ENCODE measurements at places on chromosomes 16 and 17.

DNA sequence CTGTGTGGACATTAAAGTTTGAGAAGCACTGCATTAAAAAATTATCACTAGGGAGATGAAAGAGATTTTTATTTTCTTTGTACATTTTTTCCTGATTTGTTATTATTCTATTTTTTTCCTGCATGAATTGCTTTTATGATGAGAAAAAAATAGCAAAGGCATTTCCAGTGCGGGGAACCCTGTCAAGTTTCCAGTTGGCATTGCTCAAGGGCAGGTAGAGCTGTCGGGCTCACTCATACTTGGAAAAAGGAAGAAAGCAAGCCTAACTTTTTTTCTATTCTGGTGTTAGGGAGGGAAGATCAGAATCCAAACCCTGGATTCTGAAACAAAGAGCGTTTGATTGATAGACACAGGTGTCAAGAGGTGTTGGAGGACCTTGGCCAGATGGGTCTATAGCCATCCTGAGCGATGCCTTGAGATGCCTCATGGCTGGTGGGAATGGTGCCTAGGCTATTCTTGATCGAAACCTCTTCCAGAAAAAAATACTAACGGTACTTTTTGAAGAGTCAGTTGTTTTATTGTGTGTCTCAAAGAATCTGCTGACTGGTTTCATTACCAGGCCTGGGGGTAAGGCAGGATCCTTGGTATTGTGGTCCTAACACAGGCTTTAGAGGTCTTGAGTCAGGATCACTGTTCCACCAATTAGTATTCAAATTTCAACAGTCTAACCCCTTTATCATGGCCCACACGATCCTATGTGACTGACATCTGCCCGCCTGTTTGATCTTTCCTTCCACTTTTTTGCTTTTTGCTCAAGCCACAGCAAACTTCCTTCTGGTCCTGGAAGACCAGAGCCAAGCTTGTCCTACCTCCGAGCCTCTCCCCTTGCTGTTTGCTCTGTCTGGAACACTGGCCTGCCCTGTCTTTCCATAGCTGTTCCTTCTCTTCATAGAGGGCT, 20.1 kb downstream of the SNX29 start:
- no peak for DNase-seq

- no peak for DNase-seq
Observed at GRCh38 chr17:72394531-72394930, 273.7 kb downstream of the SOX9 start.

DNA sequence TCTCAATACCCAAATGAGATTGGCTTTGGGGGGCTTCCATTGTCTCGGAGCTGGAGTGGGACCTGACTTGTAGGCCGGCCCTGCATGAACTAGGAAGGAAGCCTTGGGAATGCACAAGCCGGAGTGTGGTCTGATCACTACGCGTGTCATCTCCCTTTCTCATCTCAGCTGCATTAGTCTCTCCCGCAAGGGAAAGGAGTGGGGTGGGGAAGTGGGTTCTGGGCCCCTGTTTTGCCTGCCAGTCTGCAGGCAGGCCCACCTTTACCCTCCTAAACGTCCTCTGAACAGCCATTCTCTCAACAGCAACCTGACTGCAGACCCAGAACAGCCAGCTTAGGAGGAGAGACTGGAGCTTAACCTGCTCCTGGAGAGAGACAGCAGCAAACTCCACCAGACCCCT, 11.4 kb upstream of the DNAI2 start:
- no peak for DNase-seq

DNA sequence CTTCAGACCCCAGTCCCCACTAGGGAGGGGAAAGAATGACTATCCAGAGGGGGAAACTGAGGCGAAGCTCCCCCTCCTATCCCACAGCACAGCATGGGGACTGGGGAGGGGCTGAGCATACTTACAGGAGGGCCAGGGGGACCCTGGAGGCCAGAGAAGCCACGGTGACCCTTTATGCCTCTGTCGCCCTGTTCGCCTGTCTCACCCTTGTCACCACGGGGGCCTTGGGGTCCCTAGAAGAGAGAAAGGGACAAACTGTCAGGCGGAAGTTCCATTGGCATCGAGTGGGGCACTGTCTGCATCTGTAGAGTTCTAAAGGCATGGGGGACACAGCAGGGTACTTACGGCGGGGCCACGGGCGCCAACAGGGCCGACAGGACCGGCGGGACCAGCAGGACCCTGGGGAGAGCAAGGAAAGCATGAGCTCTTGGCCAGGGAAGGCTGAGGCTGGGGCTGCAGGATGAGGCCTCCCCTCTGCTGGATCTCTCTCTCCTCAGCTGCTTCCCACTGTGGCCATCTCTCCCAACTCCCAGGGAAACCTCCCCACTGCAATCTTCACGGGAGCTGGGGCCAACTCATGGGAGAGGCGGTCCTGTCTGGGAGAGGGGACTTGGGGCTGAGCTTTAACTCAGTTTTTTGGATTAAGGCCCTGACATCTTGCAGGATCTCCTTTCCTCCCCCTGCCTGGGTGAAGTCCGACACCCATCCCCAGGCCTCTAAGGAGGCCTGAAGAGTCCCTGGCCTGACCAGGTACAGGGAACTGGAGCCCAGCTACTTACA, 13.5 kb downstream of the COL1A1 start:
- no peak for DNase-seq

DNA sequence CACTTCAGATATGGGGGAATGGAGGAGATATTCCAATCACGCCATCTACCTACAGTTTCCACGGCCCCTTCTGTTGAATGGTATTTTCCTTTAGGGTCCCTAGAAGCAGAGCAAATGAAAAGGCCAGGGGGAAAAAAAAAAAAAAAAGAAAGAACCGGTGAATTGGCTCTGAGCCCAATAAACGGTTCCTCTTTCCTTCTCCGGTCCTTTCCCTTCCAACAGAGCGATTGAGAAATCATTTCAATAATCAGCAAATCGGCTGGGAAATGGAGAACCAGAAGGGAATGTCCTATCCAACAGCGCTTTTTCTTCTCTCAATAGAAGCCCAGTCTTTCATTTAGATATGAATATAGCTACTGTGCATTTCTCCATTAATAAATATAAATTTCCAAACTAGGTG, 26.8 kb upstream of the HOXB13 start:
- DNase-seq: no peak

GRCh38 chr16:79437764-79438751, 162.5 kb downstream of the MAF start:
- peak; percentile 31 for DNase-seq

DNA sequence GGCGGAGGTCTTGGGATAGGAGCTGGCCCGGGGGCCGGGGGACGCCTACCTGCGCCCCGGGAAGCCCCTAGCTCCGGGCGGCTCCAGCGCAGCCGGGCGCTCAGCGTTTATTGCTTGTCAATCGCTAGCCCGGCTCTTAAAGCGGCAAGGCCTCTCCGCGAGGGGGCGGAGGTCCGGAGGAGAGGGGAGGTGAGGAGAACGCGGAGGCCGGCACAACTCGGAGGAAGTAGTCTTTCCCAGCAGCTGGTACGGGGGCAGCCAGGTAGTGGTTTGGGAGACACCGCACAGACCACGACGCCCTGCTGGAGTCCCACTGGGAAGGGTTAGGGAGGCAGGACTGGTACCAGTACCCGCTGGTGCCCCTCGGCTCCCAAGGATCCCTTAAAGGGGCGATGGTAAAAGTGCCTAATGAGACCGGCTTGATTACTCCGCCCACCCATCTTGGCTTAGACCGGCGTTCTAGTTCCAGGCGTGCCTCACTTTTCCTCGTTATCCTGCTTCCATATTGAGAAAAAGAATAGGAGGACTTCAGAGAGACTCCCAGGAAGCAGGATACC, at the start of gene MPP2:
MPP2 (minus strand) TSS at position 112 of the 557 bp plus-strand sequence. CDS start 3,076 bp downstream, outside the sequence.
- peak; percentile 32 for DNase-seq

DNA sequence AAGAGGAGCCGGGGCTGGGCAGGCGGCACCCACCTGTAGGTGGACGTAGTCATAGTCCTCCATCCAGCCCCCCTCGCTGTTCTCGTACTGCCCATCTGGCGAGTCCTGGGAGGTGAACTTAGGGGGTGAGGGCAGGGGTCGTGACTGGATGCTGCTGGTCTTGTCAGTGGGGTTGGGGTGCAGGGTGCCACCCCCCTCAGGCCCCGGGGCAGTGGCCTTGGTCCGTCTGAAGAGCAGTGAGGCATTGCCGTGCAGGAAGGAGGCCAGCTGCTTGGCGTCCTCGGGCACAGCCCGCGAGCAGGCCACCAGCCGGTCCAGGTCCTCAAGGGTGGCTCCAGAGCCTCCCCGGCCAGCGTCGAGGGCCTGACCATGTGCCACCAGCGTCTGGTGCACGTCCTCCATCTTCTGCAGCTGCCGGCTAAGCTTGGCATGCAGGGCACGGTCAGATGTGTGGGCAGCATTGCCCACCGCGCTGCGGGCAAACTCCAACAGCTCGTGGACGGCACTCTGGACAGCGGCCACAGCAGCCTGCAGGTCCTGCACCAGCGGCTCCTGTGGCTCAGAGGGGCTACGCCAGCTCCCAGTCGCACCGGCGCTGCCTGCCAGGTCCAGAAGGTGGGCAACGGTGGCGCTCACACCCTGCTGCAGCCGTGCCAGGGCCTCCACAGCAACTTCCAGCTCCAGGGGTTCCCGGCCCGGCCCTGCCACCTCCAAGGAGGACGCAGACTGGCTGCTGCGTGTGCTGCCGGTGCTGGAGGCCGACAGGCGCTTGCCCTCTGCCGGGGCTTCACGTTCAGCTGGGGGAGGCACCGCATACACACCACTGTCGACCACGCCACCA, 16.3 kb downstream of the CTRB1 start:
- no peak for DNase-seq

- peak; percentile 31 for DNase-seq
Observed at GRCh38 chr16:77723108-77723514, 797 bp downstream of the NUDT7 start.

DNA sequence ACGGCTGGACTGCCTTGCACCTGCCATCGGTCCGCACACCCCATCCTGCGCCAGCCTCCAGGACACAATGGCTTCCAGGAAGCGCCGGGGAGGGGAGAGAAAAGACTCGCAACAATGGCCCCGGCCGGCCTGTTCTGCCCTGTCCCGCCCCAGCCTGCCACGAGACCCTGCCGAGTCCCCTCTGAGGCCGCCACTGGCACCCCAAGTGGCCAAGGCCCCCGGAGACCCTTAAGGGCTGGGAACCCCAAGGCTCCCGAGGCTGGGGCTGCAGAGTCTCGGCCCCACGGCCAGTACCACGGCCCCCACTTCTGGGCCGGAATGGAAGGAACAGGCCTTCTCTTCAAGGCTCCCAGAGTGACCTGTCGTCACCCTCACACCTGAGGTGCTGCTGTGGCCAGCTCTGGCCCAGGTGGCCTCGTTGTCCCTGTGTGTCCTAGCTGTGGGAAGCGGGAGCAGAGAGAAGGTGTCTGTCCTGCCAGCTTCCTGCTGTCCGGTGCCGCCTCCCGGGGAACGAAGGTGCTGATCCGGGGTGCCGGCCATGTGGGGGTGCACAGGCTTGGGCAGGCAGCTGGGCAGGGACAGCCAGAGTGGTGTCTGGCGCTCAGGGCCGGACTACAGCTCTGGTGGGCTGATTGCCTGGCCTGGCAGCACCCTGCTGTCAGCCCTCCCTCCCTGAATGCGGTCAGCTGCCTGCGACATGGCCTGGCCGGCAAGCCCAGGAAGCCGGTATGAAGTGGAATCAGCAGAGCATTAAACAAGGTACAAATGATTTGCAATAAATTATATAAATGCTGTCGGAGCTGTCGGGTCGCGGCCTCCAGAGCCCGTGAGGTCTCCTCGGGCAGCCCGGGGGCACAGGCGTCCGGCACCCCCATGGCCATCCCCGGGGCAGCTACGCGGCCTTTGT, 8.2 kb upstream of the CACNA1H start:
- no peak for DNase-seq

GRCh38 chr16:49695782-49696413, 160.0 kb downstream of the ZNF423 start:
- DNase-seq: no peak

- DNase-seq: no peak
Observed at GRCh38 chr16:67423611-67424260, 7.2 kb upstream of the HSD11B2 start.

Measured in astrocyte of the cerebellum (primary cell).